A549 treated with AZD2906 at 1 μM for 4 hours (cell line): ENCODE measurements at places on chromosomes 16 and 17. TPM values are rescaled to one million over a fixed set of nuclear protein-coding genes. Genes with fewer than 3 reads are reported as not detected.

CES4A gene
- 2.9 to 4.9 TPM (median 4.0 TPM) in 5 replicates for total RNA-seq

VPS4A gene
- total RNA-seq: 30.8 to 32.5 TPM (median 31.7 TPM) in 5 replicates

RRAD gene
- 53.2 to 85.6 TPM (median 74.1 TPM) in 5 replicates for total RNA-seq

CES3 gene
- total RNA-seq: 2.1 to 2.9 TPM (median 2.4 TPM) in 5 replicates

DOC2A gene
- 1.3 to 1.9 TPM (median 1.8 TPM) in 5 replicates for total RNA-seq

STH gene
- total RNA-seq: not detected in 5 replicates

CACNA1G gene
- total RNA-seq: 3.3 to 4.1 TPM (median 4.0 TPM) in 5 replicates
